Right renal pelvis (tissue), 4 donors: ENCODE measurements at places on chromosomes 7 and 10.

GRCh38 chr7:16423761-16424160 is 2.4 kb upstream of the CRPPA start:
- no peak for DNase-seq

DNA sequence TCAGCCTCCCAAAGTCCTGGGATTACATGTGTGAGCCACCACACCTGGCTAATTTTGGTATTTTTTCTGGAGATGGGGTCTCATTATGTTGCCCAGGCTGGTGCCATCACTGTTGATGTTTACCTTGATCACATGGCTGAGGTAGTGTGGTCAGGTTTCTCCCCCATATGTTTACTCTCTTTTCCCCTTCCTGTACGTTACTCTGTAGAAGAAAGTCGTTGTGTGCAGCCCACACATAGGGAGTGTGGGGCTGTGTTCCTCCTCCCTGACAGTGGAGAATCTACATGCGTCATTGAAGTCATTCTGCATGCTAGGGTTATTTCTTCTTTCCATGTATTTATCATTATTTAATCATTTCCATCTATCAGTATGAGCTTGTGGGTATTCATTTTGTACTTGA is 16.3 kb upstream of the ORAI2 start:
- no peak for DNase-seq

- DNase-seq, result no peak
Observed at GRCh38 chr7:135193615-135194081, 17.7 kb downstream of the WDR91 start.

GRCh38 chr10:110003524-110003885 is 4.3 kb upstream of the ADD3 start:
- DNase-seq, result no peak

- DNase-seq, result no peak
Observed at GRCh38 chr7:114916261-114916892, 5.5 kb upstream of the MDFIC start.

DNA sequence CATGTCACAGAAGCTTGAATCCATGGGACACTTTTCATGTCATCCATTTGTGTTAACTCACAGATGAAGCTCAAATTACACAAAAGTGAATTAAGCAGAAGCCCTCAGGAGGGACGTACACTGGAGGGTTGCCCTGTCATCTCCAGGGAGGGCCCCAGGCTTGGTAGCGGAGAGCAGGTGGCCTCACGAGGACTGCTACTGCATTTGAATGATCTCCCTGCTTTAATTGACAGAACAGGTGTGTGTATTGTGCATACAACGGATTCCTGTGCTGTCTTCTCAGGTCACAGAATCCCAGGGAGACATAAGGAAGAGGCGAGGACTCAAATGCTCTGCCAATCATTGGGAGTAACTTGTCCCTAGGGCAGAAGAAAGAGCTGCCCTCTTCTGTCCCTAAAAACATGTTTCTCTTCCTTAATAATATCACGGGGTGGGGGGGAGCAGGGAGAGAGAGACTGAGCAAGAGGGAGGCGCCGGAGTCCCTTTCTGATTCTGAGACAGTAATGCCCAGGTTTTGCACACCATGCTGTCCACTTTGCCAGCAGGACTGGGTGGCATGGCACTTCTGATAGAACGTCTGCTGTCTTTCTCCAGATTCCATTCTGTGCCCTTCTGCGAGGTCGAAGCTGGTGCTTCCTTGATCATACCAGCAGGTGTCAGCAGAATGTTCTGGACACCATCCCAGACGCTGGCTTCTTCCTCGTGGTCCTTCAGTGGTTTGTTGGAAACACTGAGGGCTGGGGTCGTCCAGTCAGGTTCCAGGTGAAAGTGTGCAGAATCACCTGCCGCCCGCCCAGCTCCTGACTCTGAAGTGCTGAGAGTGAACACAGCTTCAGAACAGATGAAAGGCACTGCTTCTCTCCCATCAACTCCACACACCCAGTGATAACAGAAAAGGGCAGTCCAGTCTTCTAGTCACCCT is 26.2 kb upstream of the RASGEF1A start:
- peak; percentile 35 for DNase-seq

- no peak for DNase-seq
Observed at GRCh38 chr10:46019569-46020343, 10.7 kb downstream of the NCOA4 start.

GRCh38 chr10:37344413-37344812 is 219.0 kb downstream of the ANKRD30A start:
- no peak for DNase-seq

DNA sequence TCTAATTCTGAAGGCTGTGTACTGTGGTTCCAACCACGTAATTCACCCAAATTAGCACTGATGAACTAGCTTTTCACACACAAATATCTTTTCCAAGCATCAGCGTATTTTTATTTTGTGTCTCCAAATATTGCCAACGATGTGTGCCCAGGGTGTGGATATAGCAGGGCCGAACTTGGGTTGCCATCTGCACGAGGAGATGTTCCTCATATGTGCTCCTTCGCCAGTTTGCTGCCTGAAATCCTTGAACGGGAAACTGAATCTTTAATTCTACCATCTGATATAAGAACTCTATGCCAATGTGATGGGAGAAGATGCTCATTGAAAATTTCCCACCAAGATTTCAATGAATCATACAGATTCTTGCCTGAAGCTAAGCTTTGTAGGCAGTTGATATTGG is 121.5 kb upstream of the ZNF438 start:
- no peak for DNase-seq

- no peak for DNase-seq
Observed at GRCh38 chr7:6074612-6075380, 43.6 kb downstream of the ANKRD61 start.

GRCh38 chr10:29279779-29280487 is 8.9 kb upstream of the LYZL1 start:
- DNase-seq, result no peak

DNA sequence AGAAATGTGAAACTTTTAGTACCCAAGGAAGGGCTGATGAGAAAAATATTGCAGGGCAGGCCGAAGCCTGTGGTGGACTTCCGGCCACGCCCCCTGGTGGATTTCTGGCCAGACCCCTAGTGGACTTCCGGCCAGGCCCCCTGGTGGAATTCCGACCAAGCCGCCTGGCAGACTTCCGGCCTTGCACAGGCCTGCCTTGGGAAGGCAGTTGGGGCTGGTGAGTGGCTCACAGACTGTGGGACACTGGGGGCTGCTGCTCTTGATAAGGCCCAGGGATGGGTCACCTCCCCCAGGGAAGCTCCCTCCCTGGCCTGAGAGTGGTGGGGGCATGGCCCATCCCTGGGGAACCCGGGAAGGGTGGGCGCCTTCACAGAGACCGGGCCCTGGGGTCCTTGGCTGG is 116.4 kb upstream of the MKI67 start:
- DNase-seq, result no peak

GRCh38 chr10:88983206-88983605 is 7.4 kb upstream of the FAS start:
- DNase-seq, result no peak
